ENCODE measurements at places on chromosomes 3 and 15.

DNA sequence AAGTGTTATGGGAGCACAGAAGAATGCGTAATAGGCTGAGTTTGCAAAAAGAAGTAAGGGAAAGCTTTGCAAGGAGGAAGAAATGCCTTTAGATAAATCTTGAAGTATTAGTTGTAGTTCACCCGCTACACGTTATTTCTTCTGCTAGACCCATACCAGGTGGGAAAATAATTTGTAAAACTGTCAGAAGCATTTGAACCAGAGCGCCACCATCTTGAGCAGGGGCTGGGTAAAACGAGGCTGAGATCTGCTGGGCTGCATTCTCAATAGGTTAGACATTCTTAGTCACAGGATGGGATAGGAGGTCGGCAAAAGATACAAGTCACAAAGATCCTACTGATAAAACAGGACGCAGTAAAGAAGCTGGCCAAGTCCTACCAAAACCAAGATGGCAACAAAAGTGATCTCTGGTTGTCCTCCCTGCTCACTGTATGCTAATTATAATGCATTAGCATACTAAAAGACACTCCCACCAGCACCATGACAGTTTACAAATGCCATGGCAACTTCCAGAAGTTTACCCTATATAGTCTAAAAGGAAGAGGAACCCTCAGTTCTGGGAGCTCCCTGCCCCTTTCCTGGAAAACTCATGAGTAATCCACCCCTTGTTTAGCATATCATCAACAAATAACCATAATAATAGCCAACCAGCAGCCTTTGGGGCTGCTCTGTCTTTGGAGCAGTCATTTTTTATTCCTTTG, 50.0 kb upstream of the ZNF280D start:
- no peak for DNase-seq

DNA sequence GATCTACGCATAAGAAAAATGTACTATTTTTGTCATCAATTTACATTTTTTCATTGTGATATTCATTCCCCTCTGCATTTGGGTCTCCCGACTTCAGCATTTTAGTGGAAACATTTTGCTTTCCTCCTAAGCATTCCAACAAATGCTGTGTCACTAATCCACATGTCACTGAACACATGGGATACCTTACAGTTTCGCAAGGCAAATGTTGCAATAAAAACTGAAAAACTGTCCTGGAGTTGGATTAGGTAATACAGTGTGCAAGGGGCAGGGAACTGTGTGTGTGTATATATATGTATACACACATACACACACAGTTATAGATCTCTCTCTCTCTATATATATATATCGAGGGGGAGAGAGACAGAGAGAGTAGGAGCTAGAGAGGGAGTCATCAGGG, 632.2 kb downstream of the MAGI1 start:
- DNase-seq: peak; percentile 27

- DNase-seq: no peak
Measured at GRCh38 chr3:15206662-15207576, 873 bp downstream of the CAPN7 start.

DNA sequence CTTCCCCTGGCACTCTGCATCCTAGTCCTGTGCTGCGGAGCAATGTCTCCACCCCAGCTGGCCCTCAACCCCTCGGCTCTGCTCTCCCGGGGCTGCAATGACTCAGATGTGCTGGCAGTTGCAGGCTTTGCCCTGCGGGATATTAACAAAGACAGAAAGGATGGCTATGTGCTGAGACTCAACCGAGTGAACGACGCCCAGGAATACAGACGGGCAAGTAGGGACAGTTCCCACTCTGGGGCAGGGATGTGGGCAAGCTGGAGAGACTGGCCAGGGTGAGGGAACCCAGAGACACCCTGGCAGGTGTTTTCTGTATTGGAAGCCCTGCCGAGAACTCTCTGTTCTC, 247 bp downstream of the FETUB start:
- DNase-seq: peak; percentile 9

DNA sequence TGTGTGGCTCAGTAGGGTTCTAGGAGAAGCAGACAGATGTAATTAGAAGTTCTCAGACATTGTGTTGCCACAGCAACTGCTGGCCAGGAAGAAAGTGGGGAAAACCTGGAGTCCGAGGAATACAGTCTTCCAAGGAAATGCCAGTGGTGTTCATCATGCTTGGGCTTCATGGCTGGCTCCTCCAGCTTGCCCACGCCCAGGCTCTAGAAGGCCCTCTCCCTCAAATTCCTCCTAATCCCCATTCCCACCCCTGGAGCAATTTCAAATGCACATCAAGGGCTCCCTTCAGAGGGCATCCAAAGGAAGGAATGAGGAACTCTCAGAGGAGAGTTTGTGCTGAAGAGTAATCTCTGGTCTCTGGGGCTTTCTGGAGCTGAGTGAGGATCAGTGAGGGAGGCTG, 21.9 kb downstream of the FSTL1 start:
- DNase-seq: peak; percentile 64

GRCh38 chr3:144244662-144245061, 273.0 kb downstream of the DIPK2A start:
- DNase-seq: no peak

GRCh38 chr3:144369129-144369879, 397.7 kb downstream of the DIPK2A start:
- DNase-seq: no peak

- no peak for DNase-seq
Measured at GRCh38 chr3:194333981-194334320, 17.2 kb downstream of the CPN2 start.

GRCh38 chr15:80568876-80569605, 126.1 kb upstream of the ABHD17C start:
- DNase-seq: no peak

DNA sequence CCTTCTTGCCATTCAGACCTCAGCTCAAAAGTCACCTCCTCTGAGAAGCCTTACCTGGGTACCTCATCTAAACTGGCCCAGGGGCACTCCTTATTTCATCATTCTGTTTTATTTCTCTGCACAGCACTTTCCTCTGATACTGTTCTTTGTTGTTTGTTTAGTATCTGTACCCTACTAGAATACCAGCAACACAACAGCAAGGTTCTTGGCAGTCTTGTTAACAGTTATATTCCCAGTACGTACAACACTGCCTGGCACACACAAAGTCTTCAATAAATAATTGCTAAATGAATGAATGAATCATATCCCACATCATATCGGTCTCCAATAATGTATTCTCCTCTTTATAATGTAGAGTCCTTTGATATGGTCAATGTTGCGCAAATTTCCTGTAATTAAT, 188.1 kb downstream of the FOXP1 start:
- no peak for DNase-seq

GRCh38 chr15:39429898-39430357, 151.0 kb upstream of the THBS1 start:
- peak; percentile 71 for DNase-seq

- no peak for DNase-seq
Measured at GRCh38 chr15:73325191-73325861, 43.4 kb downstream of the HCN4 start.

DNA sequence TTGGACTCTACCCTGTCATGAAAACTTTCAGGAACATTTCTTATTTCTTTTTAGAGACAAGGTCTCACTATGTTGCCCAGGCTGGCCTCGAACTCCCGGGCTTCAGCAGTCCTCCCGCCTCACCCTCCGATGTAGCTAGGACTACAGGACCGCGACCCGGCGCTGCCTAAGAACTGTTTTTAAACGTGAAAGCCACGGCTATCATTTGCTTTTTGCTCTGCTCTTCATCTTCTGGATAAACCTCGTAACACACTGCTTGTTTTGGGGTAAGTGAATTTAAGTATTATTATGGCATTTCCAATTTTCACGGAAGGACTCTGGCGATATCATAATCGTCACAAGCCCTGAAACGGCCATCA, 14.3 kb upstream of the CCNL1 start:
- DNase-seq: no peak

GRCh38 chr3:43043793-43044192, 62.1 kb downstream of the POMGNT2 start:
- no peak for DNase-seq

DNA sequence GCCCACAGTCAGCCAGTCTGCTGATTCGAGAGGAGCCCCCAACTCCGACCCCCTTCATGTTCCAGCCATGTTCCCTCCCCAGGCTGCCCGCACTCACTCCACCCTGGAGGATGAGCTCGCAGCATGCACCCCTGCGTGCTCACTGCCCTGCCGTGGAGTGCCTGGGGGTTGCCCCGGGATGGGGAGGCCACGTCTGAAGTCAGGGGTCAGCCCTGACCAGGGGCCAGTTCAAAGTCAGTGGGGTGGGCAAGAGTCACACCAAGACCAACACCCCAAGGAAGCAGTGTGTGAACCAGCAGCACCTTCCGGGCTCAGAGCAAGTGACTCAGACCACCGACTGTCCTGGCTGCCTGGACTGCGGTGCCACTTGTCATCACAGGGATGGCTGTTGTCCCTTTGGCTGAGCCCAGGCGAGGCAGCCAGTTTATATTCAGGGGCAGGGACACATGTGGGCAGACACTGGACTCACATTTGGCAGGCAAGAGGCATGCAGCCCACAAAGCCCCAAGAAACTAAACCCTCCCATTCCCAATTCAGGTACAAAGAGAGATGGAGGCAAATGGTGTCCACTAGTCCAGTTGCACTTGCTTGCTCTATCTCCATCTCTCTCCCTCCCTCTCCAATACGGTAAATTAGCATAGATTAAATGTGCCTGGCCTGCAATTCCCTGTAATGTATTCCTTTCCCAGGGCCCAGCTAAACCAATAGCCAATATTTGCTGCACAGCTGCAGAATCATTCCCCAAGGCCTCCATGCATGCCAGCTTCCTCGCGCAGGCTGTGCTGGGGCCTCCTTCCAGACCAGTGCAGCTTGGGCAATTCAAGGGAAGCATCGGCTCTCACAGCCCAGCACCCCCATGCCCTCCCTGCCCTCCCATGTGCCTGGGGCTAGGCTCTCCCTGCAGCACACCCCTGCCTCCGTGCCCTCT, 135.7 kb upstream of the IQSEC1 start:
- no peak for DNase-seq

DNA sequence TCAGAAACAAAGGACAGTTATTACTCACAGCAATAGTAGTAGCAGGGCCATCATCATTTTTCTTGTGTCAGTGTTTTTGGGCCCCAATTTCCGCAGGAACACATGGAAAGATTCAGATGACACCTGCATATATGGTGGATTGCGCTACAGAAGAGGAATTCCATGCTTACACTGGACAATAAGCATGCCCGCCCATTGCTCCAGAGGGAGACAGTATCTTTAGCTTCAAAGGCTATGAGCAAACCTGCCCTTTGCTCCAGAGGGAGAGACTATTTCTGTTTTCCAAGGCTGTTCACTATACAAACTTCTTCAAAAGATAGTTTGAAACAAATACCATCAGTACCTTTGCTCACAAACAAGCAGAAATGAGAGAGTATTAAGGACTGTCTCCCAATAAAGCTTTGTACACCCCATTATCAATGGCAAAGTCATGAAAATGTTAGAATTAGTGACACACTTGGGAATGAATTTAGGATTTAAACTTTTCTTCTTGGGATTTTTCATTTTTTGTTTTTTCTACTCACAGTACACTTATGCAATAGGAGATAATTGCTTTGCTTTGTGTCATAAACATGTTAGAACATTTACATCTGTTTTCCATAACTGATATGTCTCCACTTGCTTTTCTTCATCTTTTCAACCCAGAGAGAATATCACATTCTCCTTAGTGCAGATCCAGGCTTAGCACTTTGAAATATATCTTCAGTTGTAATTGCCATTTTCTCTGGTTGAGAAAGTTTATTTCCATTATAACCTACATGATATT, 564.5 kb upstream of the ZNF717 start:
- DNase-seq: no peak

- DNase-seq: no peak
Measured at GRCh38 chr3:184145111-184145524, 10.0 kb downstream of the EIF2B5 start.

DNA sequence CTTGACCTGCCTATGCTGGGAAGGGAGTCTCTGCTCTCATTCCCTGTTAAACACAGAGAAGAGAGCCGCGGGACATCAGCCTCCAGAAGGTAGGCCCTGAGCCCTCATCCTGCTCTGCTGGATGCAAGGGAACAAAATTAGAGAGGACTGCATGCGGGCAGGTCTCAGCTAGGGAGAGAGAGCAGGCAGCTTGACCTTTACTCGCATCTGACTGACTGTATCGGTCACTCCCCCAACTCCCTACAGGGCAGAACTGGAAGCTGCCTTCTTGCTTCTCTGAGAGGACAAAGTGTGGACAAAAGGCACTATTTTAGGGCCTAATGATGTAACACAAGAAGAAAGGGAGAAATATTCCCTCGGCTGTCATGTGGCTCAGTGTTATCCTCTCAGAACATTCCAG, 38.7 kb upstream of the ATOSA start:
- no peak for DNase-seq

DNA sequence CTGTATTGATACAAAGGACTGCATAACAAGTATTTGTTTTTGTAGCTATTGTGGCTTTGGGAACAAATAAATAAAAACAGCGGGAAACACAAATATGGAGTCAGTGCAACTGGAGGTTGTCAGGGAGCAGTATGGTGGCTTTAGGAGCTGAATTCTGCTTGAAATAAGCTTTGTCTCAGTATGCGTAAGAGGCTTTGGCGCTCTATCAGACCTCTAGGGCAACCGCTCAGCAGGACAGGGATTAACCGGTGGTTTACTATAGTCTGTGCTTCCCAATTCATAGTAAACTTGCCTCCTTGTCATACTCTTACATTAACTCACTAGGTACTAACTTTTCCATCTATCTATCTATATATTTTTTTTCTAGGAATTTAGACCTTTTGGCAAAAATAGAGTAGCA, 104.6 kb downstream of the ZIC1 start:
- no peak for DNase-seq

DNA sequence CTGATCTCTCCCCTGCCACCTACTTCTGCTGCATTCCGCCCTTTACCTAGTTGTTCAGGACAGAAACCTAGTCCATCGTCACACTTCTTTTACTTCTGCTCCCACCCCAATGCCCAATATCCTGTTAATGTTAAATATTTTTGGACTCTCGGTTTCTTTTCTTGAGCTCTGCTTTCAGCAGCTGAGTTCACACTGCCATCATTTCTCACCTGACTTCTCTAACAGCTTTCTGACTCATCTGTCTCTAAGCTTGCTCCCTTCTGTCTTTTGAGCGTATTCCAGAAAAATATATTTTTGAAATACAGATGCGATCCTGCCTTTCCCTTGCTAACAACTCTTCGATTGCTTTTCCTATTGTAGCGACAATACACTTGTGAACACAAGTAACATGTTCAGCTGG, 183.4 kb downstream of the KLHL25 start:
- DNase-seq: no peak

DNA sequence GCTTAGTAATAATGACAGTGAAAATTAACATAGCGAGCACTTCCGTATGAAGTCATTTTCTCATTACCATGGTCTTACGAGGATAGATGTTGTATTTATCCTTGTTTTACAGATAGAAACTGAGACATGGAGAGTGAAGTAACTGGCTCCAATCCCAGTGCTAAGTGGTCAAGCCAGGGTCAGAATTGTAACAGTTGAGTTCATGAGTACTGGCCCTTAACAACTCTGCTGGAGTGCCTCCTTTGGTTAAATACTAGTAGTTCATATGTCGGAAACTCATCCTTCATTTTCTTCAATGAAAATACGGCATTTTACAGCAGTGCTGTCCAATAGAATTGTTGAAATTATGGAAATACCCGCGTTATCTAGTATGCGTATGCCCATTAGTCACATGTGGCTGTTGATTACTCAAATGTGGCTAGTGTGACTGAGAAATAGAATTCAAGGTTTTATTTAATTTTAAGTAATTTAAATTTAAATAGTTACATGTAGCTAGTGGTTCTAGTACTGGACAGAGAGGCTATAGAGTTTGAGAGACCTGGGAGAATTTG, 32.5 kb downstream of the FNDC3B start:
- DNase-seq: no peak

GRCh38 chr3:10238345-10239183, 9.7 kb upstream of the TATDN2 start:
- no peak for DNase-seq

- no peak for DNase-seq
Measured at GRCh38 chr3:123338620-123339061, 110.2 kb downstream of the ADCY5 start.
